HepG2 (cell line): ENCODE measurements at places on chromosomes 7 and 10.

DNA sequence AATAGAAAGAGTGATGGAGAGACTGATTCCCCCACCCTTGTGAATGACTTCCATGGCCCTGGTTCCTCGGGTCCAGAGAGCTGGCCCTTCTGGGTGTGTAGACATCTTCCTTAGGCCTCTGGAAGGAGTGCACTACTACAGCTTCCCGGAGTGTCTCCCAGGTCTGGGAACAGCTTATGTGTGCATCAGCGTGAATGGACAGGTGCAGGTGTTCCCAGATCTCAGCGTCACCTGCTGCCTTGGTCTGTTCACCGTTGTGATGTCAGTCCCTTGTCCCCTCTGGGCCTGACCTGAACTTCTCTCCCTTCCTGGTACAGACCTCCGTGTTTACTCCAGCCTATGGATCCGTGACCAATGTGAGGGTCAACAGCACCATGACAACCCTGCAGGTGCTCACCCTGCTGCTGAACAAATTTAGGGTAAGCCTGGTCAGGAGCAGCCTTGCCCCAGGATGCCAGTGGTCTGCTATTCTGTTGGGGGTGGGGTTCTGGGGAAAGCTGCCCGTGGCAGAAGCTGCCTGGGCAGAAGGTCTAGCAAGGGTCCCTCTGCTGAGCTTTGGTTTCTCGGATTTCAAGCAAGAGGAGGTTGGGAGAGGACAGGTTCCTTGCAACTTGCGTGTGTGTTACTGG, 10.5 kb upstream of the DEPP1 start:
- DNase-seq, result no peak

- no peak for DNase-seq
These were observed 21.5 kb downstream of the CLDN12 start for GRCh38 chr7:90424720-90425119.

GRCh38 chr7:101746314-101746713, 71.1 kb upstream of the CUX1 start:
- DNase-seq, result no peak

DNA sequence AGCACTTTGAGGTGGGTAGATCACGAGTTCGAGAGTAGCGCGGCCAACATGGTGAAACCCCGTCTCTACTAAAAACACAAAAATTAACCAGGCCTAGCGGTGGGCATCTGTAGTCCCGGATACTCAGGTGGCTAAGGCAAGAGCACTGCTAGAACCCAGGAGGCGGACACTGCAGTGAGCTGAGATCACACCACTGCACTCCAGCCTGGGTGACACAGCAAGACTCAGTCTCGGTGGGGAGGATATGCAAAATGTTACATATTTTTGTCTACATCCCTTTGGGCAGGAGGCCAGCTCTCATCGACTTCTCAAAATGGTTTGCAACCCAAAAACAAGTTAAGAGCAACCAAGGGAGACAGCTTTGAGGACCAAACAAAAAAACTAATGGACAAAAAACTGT, 8.2 kb downstream of the ATE1 start:
- DNase-seq, result no peak

- DNase-seq, result no peak
These were observed 79.5 kb downstream of the NEBL start for GRCh38 chr10:20817646-20818045.

- peak; percentile 86 for DNase-seq
These were observed 155.3 kb upstream of the ZMIZ1 start for GRCh38 chr10:78913219-78914059.

DNA sequence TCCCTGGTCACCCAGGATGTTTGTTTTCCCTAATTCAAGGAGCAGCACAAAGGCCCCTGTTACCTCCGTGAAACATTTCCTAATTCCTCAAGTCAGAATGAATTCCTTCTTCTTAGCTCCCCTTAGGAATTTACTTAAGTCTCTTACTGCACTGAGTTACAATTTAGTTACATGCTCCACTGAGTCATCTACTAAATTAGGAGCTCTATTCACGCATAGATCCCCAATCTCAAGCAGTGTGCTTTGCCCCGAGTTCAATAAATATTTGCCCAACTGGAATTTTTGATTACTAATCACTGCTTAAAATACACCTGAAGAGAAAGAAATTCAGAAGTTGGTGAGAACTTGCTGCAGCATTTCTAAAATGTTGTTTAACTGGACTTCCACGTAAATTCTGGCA, 329.4 kb upstream of the MYO3A start:
- DNase-seq, result no peak

DNA sequence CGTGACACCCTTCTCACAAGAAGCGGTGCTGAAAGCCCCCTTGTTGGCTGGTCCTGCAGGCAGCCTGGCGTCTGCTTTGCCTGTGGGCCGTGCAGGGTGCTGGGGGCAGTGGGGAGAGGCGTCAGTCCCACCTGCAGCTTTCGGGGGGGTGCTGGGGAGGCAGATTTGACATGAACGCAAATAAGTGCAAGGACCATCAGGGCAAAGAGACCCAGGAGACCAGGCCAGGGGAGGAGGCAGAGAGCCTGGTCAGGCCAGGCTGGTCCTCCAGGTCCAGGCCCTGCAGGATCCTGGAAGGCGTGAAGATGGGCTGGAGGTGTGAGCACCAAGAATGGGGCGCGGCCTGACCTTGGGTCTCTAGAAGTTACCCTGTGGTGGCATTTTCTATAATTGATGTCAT, 81.6 kb downstream of the MGMT start:
- no peak for DNase-seq

DNA sequence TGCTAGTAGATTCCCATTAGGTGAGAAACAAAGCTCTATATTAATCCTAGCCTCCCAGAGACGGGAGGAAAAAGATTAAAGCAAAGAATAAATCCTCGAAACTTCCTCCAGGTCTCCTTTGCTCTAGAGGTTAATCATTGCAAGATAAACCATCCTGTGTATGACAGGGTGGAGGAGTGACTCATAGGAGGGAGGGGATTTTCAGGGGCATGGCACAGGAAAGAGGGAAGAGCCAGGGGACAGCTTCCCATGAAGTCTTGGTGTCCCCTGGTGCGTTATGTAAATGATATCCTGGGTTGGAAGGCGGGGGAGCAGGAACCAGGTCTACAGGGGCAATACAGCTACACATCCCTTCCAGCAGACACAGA, 780 bp downstream of the CYP3A5 start:
- DNase-seq, result peak; percentile 83

DNA sequence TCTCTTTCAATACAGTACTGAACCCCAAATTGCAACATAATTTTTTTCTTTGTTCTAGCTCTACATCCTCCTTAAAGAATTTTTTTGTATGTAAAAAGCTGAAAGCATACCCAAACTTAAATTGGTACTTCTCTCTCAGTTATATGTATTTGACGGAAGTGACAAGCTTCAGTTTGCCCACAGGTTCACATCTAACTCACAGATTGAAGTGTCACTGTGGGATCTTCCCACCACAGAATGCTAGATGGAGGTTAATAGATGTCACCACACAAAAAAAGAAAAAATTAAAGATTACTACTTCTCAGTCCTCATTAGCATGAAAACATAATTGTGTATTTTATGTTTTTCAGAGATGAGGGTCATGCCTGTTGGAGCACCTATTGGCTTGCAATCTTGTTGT, 150.9 kb upstream of the GHITM start:
- no peak for DNase-seq

DNA sequence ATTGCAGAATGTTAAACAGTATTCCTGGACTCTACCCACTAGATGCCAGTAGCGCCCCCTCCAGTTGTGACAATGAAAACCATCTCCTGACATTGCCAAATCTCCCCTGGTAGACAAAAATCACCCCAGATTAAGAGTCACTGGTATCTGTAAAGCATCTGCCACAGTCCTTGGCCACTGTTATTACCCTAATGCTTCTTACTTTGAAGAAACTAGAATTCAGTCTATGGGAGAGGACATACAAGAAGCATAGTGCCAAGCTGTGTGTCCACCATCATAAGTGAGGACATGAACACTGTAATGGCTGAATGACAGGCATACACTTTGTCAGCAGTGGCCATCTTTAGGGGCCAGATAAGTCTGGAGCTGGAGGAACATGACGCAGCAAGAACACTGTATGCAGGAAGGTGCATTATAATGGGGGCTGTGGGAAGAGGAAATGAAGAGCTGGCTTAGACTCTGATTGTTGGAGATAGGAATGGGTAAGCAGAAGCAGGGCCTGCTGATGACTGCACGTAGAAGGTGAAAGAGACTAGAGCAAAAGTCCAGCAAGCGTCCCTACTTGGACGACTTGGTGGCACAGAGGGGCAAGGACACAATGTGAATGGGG, 32.5 kb downstream of the CBX3 start:
- no peak for DNase-seq

DNA sequence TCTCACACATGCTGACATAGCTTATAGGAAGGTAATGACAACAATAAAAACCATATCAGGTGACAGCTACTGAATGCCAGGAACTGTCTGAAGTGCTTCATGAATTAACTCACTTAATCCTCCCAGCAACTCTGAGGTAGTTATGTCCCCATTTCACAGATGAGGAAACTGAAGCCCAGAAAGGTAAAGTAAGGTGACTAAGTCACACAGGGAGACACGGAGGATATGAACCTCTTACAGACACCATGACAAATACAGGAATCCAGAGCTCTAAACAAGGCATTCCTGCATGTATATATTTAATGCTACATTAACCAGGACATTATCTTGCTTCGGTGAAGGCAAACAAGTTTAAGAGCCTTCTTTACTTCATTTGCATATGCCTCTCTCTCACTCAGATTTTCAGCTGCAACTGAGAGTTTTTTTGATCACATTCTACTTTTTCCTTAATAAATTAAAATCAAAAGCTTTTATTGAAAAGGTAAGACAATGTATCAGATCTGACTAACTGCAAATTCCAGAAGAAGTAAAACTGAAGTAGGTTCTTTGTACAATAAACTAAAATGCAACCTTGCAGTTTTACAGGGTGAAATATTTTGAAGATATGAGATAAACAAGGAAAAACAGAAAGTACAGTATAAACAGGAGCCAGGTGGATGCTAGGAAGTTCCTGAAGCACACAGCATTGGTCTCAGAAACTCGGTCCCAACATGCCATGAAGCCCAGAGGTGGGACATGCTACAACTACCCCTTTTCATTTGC, 79.5 kb downstream of the SGMS1 start:
- DNase-seq, result no peak

DNA sequence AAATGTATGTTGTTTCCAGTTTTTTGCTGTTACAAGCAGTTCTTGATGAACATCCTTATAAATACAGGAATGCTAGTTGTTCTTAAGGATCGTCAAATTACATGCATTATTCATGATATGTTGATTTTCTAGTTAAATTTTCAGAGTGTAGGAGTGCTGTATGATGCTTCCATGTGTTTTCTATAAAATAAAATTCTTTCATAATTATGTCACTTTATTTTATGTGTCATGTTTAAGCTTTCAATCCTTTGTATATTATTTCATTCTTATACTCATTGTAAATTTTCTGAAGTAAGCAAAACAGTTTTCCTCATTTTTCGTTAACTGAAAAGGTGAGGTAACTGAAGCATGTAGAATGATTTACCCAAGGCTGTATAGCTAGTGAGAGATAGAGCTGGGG, 16.8 kb upstream of the MYPN start:
- no peak for DNase-seq

GRCh38 chr7:134724606-134725005, 54.8 kb upstream of the CALD1 start:
- peak; percentile 10 for DNase-seq

GRCh38 chr7:150377635-150378034, 1.5 kb upstream of the ZNF775 start:
- DNase-seq, result no peak

- DNase-seq, result no peak
These were observed 165.3 kb downstream of the USP6NL start for GRCh38 chr10:11446133-11446532.

GRCh38 chr7:44111761-44112160, 7.6 kb downstream of the AEBP1 start:
- DNase-seq, result no peak

- no peak for DNase-seq
These were observed 26.5 kb upstream of the GPR141 start for GRCh38 chr7:37656913-37657530.

- no peak for DNase-seq
These were observed 662.5 kb downstream of the TYW1 start for GRCh38 chr7:67659091-67659490.

- no peak for DNase-seq
These were observed 139.6 kb upstream of the GPR26 start for GRCh38 chr10:123526356-123527064.

DNA sequence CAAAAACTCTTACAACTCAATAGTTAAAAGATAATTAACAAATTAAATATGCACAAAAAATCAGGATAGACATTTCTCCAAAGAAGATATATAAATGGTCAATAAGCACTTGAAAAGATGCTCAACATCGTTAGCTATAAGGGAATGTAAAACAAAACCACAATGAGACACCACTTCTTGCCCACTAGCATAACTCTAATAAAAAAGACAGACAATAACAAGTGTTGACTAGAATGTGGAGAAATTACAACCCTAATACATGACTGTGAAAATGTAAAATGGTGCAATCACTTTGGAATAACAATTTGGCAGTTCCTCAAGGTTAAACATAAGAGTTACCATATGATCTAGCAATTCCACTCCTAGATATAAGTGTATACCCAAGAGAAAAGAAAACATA, 74.3 kb upstream of the PCGF5 start:
- no peak for DNase-seq
